ENCODE measurements at places on chromosomes 7 and 10.

DNA sequence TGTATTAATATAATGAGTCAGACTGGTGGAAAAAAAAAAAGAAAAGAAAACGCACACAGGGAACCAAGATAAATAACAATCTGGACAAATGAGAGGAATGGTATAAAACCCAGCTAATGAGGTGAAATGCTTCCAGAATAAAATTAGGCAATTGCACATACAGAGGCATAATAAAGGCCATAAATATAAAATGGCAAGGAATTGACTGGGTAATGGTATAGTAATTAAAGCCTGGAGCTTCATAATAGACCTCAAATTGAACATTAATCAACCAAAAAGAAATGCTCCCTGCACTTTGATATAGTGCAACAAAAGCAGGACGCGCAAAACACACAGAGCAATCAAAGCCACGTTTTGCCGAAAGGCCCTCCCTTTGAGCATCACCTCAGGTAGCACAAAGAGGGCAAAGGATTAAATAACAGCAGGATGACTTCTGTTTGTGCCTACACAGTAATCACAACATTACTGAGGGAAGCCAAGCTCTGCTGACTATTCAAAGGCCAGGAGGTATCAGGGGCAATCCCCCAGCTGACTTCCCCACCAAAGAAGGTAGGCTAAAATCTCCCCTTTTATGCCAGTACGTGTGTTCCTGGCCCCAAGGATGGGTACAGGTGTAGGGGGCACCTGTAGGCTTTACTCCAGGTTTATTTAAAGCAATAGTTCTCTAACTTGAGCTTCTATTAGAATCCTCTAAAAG, 343.7 kb downstream of the ELMO1 start:
- no peak for DNase-seq

GRCh38 chr7:8785081-8785480, 351.7 kb downstream of the NXPH1 start:
- DNase-seq = no peak

GRCh38 chr10:133009218-133009950, 67.0 kb upstream of the CFAP46 start:
- peak; percentile 74 for DNase-seq

- DNase-seq = no peak
These were observed 97.5 kb upstream of the CCDC6 start for GRCh38 chr10:60003651-60004523.

- DNase-seq = no peak
These were observed 7.8 kb downstream of the MAD1L1 start for GRCh38 chr7:2224934-2225333.

- peak; percentile 41 for DNase-seq
These were observed 79.7 kb downstream of the FRMPD2 start for GRCh38 chr10:48194830-48195229.

- no peak for DNase-seq
These were observed 74.8 kb downstream of the CDK1 start for GRCh38 chr10:60853107-60853506.

- no peak for DNase-seq
These were observed 1.1 kb upstream of the CNTNAP2 start for GRCh38 chr7:146115548-146115850.

DNA sequence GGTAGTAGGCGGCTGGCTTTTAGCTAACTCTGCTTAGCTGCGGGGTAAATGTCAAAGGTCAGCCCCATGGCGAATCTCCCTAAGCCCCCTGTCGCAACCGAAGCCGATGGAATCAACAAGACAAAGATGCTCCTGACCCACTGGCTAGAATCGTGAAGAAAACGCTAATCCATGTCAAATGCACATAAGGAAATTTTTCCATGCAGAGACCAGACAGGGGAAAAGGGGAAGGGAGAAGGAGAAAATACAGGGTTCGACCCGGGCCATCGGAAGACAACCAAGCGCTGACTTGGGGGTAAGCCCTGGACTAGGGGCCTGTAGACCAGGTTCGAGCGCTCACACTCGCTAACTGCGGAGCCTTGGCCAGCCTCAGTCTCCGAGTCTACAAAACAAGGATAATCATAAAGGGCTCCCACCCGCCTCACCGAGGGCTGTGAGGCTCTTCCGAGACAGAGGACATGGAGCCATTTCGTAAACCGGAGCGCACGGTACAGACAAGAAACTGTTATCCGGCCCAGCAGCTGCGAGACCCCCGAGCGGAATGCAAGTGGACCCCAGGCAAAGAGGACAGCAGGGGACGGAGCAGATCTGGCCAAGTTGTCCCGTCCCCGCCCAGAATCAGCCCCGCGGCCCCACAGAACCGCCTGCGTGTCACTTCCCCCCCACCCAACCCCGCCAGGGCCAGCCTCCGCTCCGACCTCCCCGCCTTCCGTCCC, 507 bp downstream of the SAR1A start:
- DNase-seq = no peak

- DNase-seq = no peak
These were observed 52.4 kb downstream of the NPTX2 start for GRCh38 chr7:98669329-98670000.

DNA sequence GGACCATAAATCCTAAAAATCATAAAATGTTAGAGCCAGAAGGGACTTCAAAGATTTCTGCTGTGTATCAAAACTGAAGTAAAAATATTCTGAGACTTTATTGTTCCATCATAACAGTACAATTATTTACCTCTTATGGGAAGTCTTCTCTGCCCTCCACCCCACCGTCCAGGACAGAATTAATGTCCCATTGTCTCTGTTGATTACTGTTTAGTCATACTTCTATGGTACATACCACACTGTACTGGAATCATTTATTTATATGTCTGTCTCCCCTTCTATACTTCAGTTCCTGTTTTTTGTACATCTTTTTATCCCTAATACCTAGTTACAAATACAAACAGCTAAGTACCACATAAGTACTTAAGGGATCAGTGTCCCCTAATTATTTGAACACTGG, 91.4 kb upstream of the CAPZA2 start:
- DNase-seq = no peak

GRCh38 chr7:133082390-133082766, 488 bp upstream of the CHCHD3 start:
- no peak for DNase-seq

DNA sequence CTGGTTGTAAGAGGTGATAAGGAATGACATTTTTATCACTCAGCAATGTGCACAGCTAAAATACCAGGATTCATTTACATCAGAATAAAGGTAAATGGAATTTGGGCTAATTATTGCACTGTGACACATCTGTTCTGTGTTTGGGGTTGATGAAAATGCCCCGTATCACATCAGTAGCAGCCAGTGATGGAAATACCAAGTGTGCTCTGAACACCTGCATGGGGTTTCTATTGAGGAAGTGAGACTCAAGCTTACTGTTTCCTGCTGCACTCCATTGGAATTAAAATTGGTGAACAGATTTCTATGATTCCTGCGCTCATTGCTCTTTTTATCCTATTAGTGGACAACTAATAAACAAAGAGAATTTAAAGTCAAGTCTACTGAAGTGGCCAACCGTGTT, 296.9 kb downstream of the NRG3 start:
- DNase-seq = no peak

DNA sequence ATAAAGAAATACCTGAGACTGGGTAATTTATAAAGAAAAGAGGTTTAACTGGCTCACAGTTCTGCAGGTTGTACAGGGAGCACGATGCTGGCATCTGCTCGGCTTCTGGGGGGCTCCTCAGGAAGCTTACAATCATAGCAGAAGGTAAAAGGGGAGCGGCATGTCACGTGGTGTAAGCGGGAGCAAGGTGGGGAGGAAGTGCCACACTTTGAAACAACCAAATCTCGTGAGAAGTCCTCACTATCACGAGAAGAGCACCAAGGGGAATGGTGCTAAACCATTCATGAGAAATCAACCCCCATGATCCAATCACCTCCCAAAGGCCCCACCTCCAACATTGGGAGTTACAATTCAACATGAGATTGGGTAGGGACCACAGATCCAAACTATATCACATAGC, 67.7 kb downstream of the AKR1B1 start:
- no peak for DNase-seq

- no peak for DNase-seq
These were observed 139.9 kb downstream of the C10orf105 start for GRCh38 chr10:71579668-71580067.

GRCh38 chr7:77687747-77688144, 8.5 kb upstream of the RSBN1L start:
- DNase-seq = no peak

DNA sequence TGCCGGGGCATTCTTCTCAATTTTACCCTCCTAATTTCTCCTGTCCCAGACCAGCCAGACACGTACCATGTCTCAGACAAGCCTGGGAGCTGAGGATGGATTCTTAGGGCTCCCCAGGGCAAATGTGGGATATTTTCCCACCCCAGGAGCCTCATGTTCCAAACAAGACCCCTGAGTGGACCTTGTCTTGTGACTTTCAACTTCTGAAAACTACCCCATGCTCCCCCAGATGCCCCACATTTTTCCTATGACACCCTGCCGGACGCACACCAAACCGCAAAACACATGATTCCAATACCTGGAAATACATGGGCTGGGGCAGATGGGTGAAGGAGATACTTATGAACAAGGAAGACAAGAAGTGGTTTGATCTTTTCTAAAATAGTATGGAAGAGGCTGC, 874 bp downstream of the GIMAP5 start:
- DNase-seq = no peak

DNA sequence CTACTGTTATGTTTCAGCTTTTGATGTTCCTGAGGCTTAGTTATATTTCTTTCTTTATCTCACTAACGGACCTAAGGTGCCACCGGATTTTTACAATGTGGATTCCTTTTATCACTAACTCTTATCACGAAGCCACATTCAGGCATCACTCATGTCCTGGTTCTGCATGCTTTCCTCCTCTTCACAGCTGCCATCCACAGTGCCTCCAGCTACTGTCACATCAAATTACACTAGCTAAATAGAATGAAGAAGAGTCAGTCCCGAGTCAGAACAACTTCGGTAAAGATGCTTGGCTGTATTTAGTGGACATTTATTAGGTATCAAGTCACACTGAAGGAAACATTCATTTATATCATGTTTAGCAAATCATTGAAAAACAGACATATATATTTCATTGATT, 153.2 kb downstream of the NEBL start:
- DNase-seq = no peak

DNA sequence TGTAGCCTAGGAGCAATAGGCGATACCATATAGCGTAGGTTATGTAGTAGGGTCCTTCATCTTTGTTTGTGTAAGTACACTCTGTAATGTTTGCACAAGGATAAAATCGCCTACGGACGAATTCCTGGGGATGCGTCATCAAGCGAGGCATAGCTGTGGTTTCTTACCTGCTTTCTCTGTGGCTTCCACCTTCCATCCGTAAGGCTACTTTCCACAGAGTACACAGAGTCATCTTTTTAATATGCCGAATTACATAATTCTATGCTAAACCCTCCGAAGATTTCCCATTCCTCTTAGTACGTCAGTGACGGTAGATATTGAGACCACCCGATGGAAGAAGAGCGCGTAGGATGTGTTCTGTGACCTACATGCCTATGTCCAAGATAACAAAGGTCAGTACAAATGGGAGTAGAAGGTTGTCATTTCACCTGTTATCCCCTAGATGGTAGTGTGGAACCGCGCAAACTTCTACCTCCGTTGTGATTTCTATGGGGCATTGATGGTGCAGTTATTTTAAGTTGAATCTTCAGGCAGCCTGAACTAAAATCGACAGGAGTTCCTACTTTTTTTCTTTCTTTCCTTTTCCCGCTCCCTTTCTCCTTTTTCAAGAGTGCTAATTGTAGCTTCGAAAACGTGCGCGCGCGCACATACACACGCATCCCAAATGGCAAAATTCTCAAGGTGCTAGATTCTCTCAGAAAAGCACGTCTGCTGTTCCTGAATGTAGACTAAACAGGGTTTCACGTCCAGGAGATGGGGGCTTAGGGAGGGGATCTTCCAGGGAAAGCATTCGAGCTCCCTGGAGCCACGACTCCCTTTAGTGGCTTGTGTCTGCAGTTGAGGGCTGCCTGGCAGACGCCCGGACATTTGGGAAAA, 111.7 kb upstream of the MBL2 start:
- DNase-seq = peak; percentile 68

DNA sequence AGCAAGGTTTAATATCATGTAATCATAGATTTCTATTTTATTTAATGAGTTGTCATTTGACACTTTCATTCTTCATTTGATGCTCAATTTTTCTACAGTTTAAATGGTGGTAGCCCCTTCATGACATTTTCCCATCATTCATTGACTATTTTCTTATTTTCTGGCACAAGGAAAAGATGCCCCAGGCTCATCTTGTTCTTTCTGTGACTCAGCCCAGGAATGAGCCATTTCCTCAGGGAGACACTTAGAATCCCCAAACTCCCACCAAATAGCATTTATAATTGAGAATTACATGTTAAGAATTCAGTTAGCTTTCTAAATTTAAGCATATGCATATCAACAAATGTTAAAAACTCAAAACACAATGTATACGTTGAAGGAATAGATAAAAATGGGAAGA, 222.3 kb downstream of the KIF20B start:
- no peak for DNase-seq

DNA sequence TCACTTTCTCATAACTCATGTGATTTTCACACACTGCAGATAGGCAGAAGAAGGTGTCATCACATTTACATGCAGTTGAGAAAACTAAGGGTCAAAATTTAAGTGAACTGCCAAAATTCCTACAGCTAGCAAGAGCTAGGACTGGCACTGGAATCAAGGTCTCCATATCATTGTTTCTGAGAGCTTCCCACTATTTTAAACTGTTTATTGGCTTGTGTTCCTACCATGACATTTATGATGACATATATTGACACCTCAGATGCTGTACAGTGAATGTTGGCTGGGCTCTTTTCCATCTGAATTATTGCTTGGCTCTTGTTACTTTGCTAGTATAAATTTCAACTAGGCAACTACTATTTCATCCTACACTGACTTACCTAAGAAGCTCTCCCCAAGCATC, 2.0 kb downstream of the THSD7A start:
- no peak for DNase-seq

- no peak for DNase-seq
These were observed 111.9 kb downstream of the TCERG1L start for GRCh38 chr10:131199646-131200045.

DNA sequence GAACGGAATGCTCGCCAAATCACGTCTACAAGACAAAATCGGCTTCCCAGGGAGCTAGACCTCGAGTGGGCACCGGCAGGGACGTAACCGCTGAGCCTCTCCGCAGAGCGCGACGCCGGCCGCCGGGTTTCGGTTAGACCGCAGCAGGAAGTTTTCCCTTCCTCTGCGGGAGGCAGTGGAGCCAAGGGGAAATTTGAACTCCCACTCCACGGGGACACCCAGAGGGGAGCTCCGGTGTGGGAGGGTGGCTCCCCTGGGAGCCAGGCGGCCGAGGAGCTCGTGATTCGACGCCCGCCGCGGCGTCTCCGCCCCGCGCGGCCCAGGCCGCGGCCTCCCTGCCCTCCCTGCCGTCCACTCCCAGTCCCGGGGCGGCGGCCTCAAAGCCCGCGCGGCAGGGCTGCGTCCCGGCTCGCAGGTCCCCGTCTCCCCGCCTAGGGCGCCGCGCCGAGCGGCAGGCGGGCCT, 426 bp downstream of the SYPL1 start:
- DNase-seq = peak; percentile 50
